ENCODE measurements at places on chromosomes 6 and 20.

DNA sequence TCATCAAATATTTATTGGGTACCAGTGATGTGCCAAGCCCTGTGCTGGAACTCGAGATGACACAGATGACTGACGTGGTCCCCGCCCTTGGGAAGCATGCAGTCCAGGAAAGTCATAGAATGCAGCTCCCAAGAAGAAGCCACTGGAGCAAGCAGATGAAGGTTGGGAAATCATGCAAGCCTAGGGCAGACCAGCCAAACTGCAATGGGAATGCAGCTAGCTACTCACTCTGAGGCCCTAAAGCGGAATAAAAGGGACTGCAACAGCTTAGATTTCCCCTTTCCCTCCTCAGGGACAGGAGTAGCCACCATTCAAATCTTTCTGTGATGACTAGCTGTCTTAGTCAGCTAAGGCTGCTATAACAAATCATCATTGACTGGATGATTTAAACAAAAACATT, 152.2 kb downstream of the MAFB start:
- DNase-seq: no peak

DNA sequence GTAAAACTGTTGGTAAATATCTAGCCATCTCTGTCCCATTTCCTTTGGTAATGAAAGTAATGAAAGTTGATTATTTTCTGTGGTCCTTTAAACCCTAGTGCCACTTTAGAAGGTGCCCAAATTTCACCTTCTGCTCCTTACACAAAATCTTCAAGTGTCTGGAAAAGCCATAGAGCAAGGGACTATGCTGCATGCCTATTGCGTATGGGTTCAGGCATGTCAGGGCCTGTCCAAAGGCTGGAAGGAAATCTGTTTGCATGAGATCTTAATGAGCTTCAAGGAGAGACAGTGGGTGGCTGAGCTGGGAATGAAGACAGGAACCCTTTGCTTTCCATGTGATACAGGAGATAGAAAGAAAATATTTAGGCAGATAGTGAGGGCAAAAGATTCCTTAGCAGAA, 66.6 kb upstream of the CCN6 start:
- no peak for DNase-seq

DNA sequence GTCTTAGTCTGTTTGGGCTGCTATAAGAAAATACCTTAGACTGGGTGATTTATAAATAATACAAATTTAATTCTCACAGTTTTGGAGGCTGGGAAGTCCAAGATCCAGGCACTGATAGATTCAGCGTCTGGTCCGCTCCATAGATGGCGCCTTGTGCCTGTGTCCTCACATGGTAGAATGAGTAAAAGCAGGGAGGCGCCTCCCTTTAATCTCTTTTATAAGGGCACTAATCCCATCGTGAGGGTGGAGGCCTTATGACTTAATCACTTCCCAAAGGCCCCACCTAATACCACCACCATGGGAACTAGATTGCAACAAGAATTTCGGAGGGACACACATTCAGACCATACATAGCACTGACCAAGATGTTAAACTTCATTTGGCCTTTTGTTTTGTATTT, 91.2 kb upstream of the TMEM181 start:
- DNase-seq: no peak

- no peak for DNase-seq
Measured at GRCh38 chr6:20408851-20409250, 7.2 kb downstream of the E2F3 start.

GRCh38 chr6:1312203-1312472, 240 bp downstream of the FOXQ1 start:
- no peak for DNase-seq

DNA sequence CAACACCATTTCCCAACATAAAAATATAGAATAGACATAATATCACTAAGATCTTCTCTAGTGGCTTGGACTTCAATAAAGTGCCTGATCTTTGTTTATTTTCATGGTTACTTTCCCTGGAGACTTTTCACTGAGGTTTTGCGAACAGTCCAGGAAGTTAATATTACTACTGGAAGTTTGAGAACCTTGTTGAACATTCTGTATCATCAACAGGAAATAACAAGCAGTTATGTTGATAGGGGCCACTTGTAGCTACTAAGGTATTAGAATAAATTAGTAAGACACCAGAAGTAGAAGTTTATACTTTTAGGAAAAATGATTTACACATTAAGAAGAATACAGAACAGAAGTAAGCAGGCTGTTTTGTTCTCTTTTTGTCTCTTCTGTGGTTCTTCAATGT, 180.2 kb downstream of the TFAP2B start:
- no peak for DNase-seq

DNA sequence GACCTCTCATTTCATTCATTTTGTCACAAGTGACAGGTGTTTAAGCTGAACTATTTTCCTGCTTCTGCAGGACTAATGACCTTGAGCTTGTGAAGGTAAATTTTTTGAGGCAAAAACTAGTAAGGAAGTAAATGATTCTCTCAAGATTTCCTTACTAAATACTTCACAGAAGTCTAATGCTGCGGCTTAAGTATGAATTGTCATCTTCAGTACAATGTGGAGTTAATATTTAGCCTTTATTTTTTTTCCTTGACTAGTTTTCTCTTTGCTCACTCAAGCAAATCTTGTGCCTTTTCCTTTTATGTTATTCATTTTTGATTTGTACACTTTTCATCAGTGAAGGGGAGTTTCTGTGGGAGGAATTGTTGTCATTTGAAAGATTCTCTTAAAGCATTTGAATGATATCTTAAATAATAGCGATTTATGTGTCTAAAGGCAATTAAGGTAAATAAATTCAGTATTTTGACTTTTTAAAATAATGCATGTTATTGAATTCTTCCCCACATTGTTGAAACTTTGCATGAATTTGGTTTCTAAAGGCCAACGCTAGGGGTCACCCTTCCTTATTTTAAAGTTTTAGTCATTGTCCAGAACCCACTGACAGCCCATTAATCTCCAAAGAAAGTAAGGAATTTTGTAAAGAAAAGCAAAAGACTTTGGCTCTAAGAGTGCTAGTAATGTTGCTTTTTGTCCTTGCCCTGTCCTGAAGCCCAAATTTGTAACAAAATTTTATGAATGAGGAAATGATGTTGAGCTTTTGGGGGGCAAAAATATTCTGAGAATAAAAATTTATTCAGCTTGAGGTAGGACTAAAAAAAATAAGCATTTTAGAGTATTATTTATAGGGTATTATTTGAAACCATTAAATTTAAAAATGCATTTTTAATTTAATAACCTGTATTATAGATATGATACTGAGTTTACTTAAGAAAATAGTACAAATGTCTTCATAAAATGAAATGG, 157.4 kb upstream of the LAMA2 start:
- DNase-seq: no peak

GRCh38 chr6:27922949-27923348, 10.8 kb upstream of the OR2B2 start:
- no peak for DNase-seq

DNA sequence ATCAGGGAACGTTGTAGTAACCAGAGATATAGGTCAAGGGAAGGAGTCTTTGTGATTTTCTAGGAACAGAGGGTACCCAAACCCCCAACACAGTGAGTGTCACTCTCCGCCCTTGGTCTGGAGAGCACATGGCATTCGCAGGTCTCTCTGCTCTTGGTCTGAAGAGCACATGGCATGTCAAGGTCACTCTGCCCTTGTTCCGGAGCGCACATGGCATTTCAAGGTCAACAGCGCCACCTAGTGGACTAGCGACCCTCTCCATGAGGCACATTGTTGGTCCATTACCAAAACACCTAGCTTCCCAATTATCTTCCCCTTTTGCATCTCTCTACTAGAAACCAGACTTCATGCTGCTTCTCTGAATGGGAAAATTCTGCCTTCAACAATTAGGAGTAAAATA, 260.0 kb downstream of the C6orf118 start:
- DNase-seq: no peak

DNA sequence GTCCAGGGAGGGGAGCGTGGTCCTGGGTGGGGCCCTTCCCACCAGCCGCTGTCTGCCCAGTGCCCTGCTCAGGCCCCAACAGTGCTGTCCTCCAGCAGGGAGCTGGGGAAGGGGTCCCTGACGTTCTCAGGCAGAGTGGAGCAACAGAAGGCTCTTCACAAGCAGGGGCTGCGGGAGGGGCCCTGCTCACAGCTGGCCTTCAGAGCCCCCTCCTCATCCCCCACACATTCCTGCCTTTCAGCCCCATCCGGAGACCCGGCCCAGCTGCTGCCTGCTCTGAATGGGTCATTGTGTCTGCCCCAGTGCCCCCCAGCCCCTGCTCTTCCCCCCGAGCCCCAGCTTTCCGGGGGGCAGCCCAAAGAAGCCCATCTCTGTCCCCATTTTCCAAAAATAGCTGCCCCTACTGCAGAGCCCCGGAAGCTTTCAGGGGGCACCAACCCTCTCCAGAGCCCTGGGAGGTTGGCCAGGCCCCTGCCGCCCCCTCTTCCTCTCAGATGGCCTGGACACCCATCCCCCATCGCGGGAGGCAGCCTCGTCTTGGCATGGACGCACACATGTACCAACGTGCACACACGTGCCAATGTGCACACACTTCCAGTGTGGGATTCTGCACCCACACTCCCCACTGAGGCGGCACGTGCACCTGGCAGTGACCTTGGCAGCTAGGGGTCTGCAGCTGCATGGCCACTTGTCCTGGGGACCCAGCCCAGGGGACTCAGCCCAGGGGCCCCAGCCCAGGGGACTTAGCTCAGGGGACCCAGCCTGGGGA, 3.7 kb downstream of the COL20A1 start:
- DNase-seq: no peak

GRCh38 chr6:26284537-26285142, 80.4 kb upstream of the BTN3A2 start:
- no peak for DNase-seq

DNA sequence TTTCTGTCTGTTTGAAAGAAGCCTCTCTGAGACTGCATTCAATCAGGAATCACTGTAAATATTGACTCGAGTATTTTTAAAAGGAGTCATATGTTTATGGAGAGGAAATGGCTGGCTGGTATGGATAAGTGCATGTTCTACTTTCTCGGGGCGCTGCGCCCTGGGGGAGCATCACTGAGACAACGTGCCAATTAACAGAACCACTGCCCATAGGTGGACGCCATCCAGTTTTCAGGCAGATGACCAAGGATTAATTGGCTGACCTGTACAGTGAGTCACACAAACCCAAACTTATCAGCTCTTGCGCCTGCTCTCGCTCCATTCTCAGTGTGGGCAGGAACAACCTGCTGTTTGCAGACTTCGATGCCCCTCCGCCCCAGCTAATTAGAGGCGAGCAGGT, 571.2 kb downstream of the QKI start:
- DNase-seq: no peak

DNA sequence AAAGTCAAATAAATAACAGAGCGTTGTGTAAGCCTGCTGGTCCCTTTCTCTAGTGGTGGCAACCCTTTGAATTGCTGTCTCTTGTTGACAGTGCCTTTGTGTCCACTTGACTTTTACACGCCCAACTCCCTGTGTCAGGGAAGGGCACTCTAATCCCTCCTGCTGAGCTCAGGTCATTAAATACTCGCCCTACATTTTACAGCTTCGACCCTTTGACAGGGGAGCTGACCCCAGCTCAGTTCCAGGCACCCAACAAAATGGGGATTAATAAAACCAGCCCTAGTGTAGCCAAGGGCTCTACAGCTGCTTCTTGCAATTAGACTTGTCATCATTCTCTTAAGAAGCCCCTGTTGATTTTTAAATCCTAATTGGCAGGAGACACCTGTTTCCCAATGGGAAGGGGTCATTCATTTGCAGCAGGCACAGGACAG, 308.2 kb downstream of the EYA4 start:
- DNase-seq: peak; percentile 93

DNA sequence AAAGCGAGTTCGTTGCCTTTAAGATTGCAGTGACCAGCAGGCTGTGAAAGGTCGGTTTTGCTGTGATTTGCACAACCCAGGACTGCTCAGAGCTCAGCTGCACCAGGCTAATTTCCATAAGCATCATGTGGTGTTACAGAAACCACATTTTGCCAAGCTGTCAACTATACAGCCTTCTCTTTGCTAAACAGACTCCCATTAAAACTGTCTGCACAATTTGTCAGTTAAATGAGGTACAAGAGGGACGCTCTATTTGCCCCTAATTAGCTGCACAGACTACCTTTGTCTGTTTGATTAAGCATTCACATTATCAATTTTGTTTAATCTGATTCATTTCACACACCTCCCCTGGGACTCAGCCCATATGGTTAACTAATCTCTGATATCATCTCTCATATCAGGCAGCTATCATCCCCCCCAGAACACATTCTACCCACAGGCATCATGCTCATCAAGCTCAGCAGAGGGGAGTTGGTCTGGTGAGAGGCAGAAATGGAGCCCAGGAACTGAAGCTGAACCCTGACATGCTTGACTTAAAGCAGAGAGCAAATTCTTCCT, 62.1 kb downstream of the OLIG3 start:
- DNase-seq: peak; percentile 65

GRCh38 chr6:24950218-24950941, 14.6 kb upstream of the RIPOR2 start:
- no peak for DNase-seq

GRCh38 chr6:72968704-72969103, 256.6 kb downstream of the KHDC1L start:
- DNase-seq: no peak

DNA sequence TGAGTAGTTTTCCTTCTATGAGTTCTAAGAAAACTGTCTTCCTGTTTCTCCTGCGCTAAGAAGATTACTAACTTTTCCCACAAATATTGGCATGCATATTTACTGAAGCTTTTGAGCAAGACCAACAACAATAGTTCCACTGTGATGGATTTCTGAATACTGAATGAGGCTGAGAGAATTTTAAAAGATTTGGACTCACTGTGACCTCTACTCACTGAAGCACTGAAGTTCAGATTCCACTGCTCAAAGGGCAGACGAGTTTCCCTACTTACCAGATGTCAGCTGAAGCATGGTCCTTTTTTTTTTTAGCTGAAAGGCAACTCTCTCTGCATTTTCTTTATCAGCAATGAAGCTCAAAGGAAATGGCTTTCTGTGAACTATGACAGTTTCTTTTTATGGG, 718.5 kb downstream of the RFPL4B start:
- no peak for DNase-seq

- DNase-seq: no peak
Measured at GRCh38 chr6:11384531-11385309, 152.3 kb upstream of the NEDD9 start.

DNA sequence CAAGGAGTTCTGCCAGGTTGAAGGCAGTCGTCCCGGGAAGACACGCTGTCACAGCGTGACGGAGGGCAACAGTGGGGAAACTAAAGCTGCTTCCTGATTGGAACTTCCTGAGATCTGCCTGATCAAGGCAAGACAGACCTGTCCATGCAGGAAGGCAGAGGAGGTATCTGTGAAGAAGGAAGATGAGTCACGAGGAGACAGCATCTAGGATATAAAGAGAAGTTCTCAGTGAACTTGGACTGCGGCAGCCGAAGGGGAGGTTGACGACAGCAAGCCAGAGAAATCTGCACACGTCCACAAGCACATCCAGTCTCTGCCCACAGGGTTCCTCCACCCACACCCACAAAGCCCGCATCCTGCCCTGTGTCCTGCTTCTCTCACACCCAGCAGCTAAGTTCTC, 38.6 kb downstream of the PREP start:
- no peak for DNase-seq

DNA sequence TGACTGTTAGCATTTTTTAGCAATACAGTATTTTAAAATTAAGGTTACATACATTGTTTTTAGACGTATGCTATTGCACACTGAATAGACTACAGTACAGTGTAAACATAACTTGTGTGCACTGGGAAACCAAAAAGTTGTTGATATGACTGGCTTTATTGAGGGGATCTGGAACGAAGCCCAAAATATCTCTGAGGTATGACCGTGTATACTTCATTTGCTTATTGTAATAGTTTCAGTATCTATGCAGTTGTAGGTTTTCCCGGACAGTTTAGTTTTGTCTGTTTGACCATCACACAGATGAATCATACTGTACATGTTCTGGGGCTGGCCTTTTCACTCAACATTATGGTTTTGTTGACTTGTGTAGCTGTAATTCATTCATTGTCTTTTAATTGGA, 6.9 kb upstream of the ZBTB12 start:
- DNase-seq: no peak
